ENCODE measurements at places on chromosomes 3 and 15.
A peak's percentile ranks its signal among the peaks of the same experiment; 100 is the strongest.

DNA sequence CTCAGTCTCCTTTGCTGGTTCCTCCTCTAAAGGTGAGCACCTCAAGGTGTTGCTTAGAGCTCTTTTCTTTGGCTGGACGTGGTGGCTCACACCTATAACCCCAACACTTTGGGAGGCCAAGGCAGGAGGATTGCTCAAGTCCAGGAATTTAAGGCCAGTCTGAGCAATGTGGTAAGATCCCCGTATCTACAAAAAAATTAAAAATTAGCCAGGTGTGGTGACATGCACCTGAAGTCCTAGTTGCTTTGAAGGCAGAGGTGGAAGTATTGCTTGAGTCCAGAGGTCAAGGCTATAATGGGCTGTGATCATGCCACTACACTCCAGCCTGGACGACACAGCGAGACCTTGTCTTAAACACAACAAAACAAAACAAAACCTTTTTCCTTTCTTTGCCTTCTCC lies 28.3 kb downstream of the TOPBP1 start:
- no peak for DNase-seq

DNA sequence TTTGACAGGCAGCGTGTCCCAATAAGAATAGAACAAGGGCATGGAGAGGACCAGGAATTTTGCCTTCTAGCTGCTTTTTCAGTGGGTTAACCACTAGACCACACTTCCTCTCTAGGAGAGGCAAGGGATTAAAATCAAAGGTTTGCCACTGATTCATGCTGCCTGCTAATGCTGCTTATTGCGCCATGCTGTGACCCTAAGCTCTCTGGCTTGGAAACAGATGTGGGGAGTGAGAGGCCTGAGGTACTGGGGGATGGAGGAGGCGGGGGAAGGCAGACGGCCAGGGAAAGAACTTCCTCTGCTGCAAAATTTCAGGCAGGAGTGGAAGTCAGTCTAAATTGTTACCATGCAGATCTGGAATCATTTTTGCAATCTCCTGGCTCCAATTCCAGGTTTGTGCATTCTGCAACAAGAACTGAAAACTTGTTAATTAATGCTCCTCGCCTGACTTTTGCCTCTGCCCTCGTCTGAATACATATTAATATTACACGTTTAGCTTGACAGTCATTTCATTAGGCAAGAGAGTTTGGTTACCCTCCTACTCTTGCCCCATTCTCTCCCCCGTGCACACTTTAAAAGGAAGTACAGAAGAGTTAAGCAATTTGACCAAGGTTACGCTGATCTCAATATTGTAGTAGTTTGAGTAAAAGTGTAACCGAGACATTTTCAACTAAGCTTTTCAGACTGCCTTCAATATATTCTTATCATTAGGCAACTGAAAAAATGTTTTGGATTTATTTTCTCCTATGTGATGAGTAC lies 121.7 kb upstream of the SPRED1 start:
- DNase-seq = peak; percentile 79

GRCh38 chr3:127456471-127457093 lies 134.0 kb downstream of the TPRA1 start:
- peak; percentile 97 for DNase-seq

- no peak for DNase-seq
Observed at GRCh38 chr15:29064290-29064689, 178.5 kb downstream of the APBA2 start.

GRCh38 chr15:51387699-51388041 lies 46.2 kb downstream of the GLDN start:
- DNase-seq = no peak

- peak; percentile 58 for DNase-seq
Observed at GRCh38 chr15:29889542-29890329, 67.5 kb upstream of the TJP1 start.

DNA sequence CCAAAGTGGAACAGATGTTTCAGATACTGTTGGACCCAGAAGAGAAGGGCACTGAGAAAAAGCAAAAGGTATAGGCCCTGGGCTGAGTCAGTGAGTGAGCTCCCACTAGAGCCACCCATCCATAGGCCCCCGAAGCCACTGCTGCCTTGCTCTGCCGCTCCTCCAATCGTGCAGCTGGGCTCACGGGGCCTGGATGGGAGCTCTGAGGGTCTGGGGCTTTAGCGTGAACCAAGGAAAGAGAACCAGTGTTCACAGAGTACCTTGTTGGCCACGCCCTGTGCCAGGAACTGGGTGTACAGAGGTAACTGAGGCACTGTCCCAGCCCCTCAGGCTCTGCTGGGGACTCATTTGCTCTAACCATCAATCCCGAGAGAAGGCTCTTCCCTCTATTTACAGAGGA lies 4.7 kb downstream of the UNC45A start:
- no peak for DNase-seq

DNA sequence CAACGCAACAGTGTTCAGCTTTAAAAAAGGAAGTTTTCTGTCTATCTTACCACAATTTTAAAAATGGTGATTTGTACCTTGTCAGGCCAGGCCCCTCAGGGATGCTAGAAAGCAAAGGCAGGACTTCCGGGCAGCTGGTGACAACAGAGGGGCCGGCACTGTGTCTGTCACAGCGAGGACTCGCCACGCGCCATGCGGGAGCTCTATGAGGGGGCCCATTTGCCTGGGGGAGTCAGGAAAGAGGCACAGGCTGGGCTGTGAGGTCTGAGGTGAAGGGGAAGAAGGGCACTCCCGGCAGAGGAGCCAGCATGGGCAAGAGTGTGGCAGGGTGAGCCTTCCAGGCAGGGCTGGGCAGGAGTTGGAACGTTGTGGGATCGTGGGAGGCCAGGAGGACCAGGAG lies 7.0 kb downstream of the IQSEC1 start:
- DNase-seq = no peak

GRCh38 chr3:146106986-146107385 lies 54.0 kb downstream of the PLOD2 start:
- DNase-seq = no peak

DNA sequence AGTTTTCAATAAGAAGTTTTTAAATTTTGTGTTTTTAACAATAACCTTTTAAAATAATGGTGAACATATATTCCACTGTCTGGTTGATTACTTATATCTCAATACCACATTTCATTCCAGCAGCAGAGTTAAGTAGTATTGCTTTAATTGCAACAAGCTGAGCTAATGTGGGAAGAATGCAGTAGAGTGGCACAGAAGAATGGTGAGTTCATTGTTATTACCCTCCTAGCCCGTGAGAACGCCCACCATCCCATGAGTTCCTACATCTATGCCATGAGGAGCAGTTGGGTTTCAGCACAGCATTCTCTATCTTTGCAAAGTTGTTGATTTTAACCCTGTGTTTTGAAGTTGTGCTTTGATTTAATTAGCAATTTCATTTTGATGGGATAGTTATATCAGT lies 17.8 kb upstream of the NR2E3 start:
- DNase-seq = peak; percentile 80

GRCh38 chr3:149494022-149494758 lies 19.7 kb downstream of the TM4SF4 start:
- DNase-seq = peak; percentile 84

GRCh38 chr3:42092006-42092405 lies 849 bp downstream of the TRAK1 start:
- DNase-seq = no peak
